Gastroesophageal sphincter (tissue), 4 donors: ENCODE measurements at places on chromosomes 5 and 9. TPM values are rescaled to one million over a fixed set of nuclear protein-coding genes. Genes with fewer than 3 reads are reported as not detected.

DNA sequence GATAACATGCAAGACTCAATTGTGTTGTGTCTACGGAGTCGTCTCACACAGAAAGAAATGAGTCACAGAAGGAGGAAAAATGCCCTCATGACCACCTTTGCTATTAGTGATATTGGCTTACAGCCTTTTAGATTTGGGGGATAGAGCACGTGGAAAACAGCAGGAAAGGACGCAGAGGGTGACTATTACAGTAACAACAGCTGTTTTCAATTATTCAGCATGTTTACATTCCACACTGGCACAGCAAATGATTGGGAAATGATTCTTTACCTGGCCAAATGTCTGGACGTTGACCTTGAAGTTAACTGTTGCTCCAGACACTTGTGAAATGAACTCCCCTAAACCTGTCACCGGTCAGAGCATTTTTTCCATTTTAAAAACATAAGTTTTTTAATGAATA lies 46.8 kb downstream of the APTX start:
- ATAC-seq = no peak

Gene PLPPR1
- 0.42 TPM for total RNA-seq

Gene NR5A1
- not detected for total RNA-seq

GRCh38 chr5:133841831-133842750 lies 126.3 kb downstream of the C5orf15 start:
- no peak for ATAC-seq

DNA sequence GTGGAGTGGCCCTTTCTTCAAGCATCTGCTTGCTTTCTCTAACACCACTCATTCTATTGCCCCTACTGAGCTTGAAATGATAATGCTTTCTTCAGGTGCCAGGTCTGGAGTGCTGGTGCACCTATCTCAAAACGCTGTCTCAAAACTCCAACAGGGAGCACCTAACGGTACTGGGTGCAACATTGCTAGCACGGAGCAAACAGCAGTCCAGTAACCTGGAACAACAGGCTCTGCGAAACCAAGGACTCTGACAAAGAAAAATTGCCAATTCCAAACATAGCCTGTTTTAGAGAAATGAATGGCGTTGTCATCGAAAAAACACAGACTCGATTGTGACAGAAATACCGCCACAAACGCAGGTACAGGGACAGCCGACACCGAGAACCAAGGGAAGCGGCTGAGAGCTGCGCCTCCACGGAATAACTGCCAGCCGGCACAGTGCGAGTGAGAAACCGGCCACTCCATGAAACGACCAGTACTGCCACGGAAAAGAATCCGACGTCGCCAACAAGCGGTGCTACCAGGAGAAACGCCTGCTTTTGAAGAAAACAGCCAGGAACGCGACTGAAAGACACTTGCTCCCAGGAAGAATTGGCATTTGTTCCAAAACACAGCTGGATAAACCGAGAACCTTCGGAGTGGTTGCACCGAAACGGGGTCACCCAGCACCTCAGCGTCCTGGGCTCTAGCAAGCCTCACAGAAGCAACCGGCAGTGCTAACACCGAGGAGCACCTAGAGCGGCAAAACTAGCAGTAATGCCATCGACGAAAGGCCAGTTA lies 3.1 kb downstream of the ANXA2R start:
- no peak for ATAC-seq

GRCh38 chr5:101047181-101047580 lies 144.1 kb upstream of the ST8SIA4 start:
- ATAC-seq = no peak

DNA sequence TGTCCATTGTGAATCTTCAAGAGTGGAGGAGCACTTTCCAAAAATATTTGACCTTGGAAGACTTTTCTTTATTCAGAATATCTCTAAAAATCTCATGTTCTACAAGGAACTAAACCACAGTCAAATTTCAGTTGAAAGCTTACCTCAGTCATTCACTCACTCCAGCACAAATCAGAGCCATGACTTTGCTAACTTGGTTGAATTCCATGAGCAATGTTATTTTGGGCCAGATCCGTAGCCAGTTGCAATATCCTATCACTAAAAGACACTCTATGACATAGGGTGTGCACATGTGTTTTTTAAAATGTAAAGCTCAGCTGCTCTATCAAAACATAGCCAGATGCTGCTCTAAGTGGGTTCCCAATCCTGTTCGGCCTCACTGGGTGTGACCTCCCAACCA lies 156.1 kb upstream of the ANKRD55 start:
- no peak for ATAC-seq

Gene SLC2A6
- 11.8 TPM for total RNA-seq

DNA sequence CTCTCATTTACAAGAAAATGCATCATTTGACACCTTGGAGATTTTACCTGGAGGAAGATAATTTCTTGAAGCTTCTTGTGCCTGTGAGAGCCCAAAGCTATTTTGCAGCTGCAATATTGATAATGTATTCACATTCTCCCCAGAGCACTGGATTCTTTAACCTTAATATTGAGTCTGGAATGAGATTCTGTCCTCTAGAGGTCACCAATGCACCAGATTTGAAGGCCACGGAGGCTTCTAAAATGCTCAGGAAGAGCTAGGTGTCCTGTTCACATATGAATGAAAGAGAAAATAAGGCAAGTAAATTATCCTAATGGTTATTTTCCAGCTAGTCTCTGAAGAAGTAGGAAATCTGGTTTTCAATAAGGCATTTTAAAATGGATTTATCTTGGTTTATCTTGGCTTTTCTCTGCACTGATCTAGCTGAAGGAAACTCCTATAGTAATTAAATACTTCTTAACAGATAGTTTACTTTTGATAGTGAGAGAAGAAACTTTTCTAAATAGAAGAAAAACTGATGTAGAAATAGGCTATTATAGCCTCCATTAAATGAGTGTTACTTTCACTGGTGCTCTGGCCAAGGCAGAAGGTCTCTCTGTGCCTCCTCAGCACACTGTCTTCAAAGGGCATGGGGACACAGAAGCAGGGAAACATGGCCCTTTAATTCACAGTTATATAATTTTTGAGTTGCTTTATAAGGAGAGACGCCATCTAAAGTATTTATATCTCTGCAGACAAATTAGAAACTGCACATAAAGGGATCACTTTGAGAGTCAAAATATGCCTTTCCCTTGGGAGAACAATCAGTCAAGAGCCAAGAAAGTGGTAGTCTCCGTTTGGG lies 297.0 kb upstream of the ACTBL2 start:
- ATAC-seq = no peak

Gene SPINK7
- total RNA-seq = not detected

DNA sequence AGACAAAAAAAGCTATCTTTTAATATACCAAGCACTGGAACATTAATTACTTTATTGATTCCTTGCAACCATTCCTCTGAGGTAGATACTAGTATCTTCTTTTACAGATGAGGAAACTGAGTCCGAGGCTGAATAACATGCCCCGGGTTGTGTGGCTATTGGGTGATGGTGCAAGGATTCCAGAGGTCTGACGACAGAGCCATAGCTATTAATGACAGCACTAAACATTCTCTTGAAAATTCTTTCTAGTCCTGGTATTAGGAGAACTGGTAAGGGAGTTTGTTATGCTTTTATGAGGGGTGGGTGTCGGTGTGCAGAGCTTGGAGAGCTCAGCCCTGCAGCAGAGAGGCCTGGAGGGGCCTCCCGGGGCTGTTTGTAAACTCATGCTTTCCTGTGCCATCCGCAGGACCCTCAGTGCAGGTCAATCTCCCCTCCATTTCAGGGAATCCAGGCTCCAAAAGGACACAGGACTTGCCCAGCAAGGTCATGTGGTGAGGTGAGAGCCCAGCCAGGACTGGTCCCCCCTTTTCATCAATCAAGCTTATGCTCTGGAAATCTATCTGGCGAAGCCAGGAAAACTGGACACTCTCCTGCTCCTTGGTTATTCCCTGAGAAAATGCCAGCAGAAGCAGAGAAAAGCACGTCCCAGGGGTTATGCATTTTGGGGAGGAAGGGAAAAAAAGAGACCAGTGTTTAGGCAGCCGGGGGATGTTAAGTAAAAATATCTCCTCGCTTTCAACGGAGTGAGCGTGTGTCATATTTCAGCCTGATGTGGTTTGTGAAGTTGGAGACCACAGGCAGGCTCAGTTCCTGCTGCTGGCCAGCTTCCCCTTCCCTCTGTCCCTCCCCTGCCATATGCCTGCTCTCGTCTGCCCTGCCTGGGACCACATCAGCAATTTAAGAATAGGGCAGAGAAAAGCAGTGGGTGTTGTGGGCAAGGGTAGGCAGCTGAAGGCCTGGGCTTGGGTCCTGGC lies 3.7 kb downstream of the GSN start:
- ATAC-seq = no peak

- peak; percentile 84 for ATAC-seq
Observed at GRCh38 chr9:92147030-92147851, 32.0 kb upstream of the SPTLC1 start.

DNA sequence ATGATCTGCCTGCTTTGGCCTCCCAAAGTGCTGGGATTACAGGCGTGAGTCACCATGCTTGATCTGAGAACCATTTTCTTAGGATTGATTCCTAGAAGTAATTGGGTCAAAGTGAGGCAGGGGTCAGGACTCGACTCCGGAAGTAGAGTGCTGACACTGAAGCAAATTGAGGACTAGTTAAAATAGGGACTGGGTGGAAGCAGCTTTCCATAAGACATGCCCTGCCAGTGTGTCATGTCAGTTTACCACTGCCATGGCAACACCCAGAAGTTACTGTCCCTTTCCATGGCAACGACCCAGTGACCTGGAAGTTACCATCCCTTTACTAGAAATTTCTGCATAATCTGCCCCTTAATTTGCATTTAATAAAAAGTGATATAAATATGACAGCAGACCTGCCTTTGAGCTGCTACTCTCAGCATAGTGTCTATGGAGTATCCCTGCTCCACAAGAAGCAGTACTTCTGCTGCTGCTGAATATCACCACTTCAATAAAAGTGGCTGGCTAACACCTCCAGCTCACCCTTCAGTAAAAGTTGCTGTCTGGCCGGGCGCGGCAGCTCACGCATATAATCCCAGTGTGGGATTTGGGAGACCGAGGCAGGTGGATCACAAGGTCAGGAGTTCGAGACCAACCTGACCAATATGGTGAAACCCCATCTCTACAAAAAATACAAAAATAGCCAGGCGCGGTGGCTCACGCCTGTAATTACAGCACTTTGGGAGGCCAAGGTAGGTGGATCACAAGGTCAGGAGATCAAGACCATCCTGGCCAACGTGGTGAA lies 47.8 kb upstream of the JADE2 start:
- no peak for ATAC-seq

Gene SH3GL2
- 4.7 TPM for total RNA-seq

DNA sequence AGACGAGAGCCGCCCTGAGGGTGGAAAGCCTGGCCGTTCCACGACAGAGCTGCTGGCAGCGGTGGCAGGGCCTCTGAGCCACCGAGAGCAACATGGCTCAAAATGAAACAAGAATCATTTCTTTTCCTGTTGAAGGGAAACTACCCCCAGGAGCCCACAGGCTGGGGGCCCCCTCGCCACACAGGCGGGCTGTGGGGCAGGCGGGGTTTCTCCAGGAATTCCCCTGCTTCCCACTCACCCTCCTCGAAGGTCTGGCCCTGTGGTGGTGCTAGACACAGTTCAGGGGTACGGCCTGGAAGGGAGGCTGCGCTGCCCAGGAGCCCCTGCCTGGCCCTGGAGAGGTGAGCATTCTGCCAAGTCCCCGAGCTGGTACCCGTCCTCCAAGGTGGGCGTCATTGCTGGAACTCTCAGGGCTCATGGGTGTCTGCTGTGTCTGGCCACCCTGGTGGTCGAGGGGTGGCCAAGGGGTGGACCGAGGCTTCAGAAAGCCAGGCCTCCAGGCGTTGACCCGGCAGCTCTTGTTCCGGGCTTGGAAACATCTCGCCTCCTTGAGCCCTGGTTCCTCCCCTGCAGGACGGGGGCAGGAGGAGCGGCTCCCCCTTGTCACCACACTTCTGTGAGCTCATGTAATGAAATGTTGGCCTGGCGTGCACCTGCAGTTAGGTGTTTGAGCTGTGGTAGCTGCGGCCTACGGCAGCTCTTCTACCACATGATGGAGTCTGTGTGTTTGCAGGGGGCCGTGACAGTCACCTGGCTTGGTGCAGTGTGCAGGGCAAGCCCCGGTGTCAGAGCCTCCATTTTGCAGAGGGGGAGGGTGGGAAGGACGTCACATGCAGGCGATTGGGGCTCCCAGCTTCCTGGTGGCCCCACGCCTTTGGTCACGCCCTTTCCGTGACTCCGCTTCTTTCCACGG lies 65.3 kb downstream of the RXRA start:
- no peak for ATAC-seq

DNA sequence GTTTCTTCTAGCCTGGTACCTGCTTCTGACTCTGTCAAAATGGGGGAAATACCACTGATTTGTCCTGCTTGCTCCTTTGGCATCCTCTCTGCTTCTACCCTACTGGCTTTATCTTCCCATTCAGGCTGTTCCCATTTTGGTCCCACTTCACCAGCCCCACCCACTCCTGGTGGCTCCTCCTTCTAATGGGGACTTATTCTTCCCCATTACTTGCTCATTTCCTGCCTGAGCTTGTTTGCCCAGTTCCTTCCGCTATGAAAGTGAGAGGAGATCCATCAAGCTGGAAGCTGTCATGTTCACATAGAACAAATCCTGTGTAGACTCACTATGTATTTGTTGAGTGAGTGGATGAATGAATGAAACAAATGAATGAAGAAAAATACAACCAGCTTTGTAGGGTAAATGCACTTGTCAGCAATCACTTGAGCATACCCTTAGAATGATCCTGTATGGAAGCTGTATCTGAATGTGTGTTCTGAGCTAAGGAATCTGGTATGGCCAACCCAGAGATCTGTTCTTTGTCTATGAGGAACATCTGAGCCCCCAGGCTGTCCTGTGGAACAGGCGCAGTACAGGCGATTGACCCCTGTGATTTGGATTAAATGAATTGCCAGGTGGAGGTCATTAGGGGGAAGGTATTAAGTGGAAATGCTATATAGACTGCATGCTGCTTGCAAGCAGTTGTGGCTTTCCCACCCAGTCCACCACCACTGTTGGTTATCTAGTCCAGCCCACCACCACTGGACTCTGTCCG lies 89.5 kb downstream of the APBA1 start:
- ATAC-seq = no peak

GRCh38 chr9:108913391-108913790 lies 20.5 kb downstream of the ELP1 start:
- no peak for ATAC-seq

DNA sequence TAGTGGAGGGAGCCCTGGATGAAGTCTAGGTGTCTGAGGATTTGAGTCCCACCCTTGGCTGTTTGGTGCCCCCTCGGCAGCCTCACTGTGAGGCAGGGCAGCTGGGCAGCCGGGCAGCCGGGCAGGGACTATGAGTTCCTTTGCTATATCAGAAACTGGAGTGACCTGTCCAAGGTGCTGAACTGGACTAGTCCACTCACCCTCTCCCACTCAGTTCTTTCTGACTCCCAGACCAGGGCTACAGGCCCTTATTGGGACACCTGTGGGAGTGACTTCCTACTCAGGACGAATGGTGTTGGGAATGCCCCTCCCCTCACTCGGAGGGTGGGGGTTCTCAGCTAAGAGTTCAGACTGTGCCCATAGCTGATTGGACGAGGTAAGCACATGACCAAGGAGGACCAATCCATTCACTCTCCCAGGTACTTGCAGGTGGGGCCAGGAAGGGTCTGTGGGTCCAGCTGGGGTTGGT lies 34.1 kb upstream of the RAPGEF1 start:
- ATAC-seq = no peak

- ATAC-seq = no peak
Observed at GRCh38 chr5:111998871-111999270, 241.9 kb upstream of the NREP start.
